ENCODE measurements at places on chromosomes 7 and 10.

DNA sequence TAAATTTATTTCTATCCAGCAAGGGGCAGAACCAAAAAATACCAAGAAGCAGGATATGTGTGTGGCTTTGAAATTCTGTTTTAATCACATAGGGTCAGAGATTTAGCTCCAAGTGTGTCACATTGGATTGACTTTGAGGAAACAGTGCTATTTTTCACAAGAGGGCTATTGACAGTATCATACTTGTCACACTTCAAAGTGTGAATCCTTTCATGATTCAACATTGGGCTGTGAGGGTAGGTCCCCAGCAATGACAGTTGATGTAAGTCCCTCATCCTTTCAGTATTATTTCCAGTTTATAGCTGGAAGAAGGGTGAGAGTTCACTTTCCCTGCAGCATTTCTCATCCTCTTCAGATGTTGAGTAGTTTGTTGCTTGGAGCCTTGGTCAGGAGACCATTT lies 7.4 kb downstream of the CCNY start:
- no peak for DNase-seq

- no peak for DNase-seq
Observed at GRCh38 chr10:29881336-29881771, 178.0 kb downstream of the JCAD start.

- DNase-seq, result no peak
Observed at GRCh38 chr10:43728425-43728824, 79.7 kb upstream of the ZNF32 start.

DNA sequence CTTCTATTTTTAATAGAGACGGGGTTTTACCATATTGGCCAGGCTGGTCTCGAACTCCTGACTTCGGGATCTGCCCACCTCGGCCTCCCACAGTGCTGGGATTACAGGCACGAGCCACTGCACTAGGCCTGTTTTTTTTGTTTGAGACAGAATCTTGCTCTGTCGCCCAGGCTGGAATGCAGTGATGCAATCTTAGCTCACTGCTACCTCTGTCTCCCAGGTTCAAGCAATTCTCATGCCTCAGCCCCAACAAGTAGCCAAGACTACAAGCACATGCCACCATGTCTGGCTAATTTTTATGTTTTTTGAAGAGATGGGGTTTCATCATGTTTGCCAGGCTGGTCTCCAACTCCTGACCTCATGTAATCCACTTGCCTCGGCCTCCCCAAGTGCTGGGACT lies 73.7 kb downstream of the TYW1B start:
- no peak for DNase-seq

DNA sequence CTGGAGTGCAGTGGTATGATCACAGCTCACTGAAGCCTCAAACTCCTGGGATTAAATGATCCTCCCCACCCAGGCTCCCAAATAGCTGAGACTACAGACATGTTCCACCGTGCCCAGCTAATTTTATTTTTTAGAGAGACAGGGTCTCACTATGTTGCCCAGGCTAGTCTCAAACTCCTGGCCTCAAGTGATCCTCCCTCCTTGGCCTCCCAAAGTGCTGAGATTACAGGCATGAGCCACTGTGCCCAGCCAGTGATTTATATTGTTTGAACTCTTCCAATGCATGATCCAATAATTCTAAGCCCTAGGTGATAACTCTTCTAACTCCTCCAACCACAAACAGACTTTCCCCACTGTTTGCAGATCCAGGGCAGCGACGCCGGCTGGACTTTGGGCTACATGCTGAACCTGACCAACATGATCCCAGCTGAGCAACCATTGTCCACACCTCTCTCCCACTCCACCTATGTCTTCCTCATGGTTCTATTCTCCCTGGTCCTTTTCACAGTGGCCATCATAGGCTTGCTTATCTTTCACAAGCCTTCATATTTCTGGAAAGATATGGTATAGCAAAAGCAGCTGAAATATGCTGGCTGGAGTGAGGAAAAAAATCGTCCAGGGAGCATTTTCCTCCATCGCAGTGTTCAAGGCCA lies 41.8 kb upstream of the CC2D2B start:
- DNase-seq, result no peak

DNA sequence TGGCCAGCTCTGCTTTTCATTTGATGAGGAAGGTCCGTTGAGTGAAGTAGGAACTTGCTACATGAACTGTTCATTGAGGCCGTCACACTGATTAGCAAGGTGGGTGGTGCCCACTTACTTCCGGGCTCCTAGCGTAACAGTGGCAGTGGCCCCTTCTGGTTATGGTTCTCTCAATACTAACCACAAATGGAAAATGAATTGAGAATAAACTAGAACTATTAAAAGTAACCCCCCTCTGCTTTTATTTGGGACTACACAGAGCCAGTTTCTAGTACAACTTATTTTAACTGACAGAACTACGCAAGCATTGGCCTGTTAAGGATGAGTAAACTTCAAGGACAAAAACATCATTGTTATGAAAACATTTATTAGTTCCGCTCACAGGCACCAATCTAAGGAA lies 519.1 kb downstream of the INHBA start:
- no peak for DNase-seq

- no peak for DNase-seq
Observed at GRCh38 chr10:17537281-17537680, 79.9 kb downstream of the HACD1 start.

DNA sequence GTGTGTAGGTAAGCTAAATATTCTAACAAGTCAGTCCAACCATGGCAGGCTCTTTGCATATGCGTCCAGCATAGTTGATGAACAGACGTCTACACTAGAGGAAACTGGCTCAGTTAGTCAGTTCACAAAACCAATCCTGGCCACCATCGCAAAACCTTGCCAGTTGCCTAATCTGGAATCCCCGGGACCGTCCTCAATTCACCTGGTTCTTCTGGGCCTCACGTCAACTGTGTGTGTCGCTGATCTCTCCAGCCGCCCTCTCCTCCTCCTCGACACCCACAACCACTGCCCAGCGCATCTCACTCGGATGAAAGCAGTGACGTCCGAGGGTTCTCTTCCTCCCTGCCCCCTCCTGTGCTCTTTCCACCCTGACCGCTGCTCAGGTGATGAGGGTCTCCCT lies 217.8 kb upstream of the SH2B2 start:
- no peak for DNase-seq

DNA sequence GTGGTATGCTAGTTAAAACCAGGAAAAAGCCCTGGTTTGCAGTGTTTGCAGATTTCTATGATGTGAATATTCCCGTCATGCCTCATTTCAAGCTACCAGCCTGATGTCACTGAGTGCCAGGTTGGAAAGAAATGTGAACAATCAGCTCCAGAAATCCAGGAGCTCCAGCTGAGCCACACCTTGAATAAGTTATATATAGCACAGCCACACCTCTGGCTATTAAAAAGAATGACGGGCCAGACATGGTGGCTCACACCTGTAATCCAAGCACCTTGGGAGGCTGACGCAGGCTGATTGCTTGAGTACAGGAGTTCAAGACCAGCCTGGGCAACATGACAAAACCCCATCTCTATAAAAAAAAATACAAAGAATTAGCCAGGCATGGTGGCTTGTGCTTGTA lies 18.7 kb upstream of the SLF2 start:
- DNase-seq, result no peak

Data from stimulated activated CD4-positive, alpha-beta T cell treated with anti-CD3 and anti-CD28 coated beads, Interleukin-4, amount 100 ng/mL, for 4 hours (primary cell).